ENCODE measurements at places on chromosomes 4 and X. TPM values are rescaled to one million over a fixed set of nuclear protein-coding genes. Genes with fewer than 3 reads are reported as not detected.

DNA sequence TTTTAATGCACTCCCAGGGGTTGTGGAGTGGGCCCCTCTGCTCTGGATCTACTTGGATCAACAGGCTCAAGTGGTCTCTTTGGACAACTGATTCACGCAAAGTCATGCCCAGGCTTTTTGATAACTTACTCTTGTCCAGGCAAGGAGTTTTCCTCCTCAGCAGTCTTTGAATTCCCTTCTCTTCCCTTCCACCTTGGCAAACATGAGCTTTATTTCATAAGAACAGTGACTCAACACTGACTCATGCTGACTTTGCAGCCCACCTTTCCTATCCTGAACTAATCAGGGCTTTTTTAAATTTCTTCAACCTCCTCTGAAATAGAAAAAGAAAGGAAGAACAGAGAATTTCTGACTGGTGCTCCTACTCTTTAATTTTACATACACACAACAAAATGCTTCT lies 132.1 kb upstream of the LDB2 start:
- DNase-seq, result no peak

The TMEM156 gene
- total RNA-seq, result 0.77 TPM

GRCh38 chr4:20480165-20480947 lies 219.9 kb upstream of the PACRGL start:
- DNase-seq, result no peak

The GAB1 gene
- 3.6 TPM for total RNA-seq

The KLHL13 gene
- 0.13 TPM for total RNA-seq

GRCh38 chrX:102684772-102685520 lies 27.3 kb upstream of the GPRASP2 start:
- peak; percentile 58 for DNase-seq

GRCh38 chr4:168383510-168383909 lies 65.0 kb upstream of the DDX60 start:
- DNase-seq, result no peak

- DNase-seq, result peak; percentile 17
Measured at GRCh38 chr4:24643774-24644520, 59.6 kb upstream of the DHX15 start.

The POU3F4 gene
- total RNA-seq, result not detected

The ABLIM2 gene
- total RNA-seq, result 2.6 TPM

- no peak for DNase-seq
Measured at GRCh38 chr4:80070880-80071603, 2.0 kb downstream of the ANTXR2 start.

The SGMS2 gene
- 80.2 TPM for total RNA-seq

The MAD2L1 gene
- total RNA-seq, result 75.7 TPM

- DNase-seq, result no peak
Measured at GRCh38 chrX:121558886-121559285, 511.5 kb downstream of the GLUD2 start.

- peak; percentile 44 for DNase-seq
Measured at GRCh38 chr4:30825008-30825770, 105.0 kb downstream of the PCDH7 start.

GRCh38 chr4:2284934-2285612 lies 23.2 kb upstream of the MXD4 start:
- DNase-seq, result peak; percentile 64

DNA sequence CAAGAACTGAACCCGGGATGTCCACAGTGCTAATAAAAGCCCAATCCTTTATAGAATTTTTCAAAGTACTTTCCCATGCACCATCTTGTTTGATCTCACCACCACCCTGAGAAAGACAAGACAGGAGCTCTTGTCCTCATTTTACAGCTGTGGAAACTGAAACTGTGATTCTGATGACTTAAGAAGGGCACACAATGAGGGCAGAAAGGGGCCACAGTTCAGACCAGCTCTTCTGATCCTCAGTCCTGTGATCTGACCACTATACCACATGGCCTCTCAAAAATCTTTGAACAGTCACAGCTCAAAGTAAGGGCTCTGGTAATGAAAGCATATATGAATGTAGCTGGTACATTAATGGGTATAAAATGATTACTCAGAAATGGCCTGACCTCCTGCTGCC lies 127.3 kb upstream of the CPEB2 start:
- DNase-seq, result no peak

- peak; percentile 96 for DNase-seq
Measured at GRCh38 chr4:128571747-128572146, 237.8 kb upstream of the JADE1 start.

DNA sequence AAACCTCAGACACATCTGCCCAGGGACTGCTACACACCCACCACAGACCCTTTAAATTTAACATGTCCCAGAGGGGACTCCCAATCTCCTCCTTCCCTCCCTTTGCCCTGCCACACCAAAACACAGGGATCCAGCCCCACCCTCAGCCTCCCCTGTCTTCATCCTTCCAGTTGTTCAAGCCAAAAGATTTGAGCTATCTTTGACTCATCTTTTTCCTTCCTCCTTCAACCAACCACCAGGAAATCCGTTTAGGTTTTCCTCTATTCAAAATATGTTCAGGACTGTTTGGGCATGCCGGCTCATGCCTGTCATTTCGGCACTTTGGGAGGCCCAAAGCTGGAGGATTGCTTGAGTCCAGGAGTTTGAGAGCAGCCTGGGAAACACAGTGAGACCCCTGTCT lies 6.9 kb upstream of the STK32B start:
- DNase-seq, result no peak

DNA sequence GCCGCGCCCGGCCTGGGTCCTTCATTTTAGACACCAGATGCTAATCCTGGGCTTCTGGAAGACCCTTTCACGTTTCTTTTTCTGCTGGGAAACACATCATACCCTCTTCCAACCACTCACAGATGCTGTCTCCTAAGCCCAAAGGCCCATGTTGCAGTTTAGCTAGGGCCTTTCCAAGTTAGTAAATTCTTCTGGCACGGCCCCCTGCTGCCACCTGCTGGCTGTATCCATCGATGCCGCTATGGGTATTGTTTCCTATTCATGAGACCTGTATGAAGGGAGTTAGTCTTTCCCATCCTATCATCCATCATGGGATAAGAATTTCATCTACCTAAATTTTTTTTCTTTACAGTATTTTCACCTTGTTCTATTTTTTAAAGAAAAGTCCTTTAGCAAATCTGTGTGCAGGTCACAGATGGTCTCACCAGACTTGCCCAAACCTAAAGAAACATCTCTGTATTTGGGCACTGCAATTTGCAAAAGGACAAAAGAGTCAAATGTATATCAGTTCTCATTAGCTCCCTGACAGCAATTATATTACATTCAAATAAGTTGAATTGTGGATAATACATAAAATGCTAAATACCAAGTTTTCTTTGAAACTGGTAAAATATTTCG lies 37.8 kb upstream of the SLC9A7 start:
- DNase-seq, result peak; percentile 61

The ZNF185 gene
- total RNA-seq, result 0.38 TPM

DNA sequence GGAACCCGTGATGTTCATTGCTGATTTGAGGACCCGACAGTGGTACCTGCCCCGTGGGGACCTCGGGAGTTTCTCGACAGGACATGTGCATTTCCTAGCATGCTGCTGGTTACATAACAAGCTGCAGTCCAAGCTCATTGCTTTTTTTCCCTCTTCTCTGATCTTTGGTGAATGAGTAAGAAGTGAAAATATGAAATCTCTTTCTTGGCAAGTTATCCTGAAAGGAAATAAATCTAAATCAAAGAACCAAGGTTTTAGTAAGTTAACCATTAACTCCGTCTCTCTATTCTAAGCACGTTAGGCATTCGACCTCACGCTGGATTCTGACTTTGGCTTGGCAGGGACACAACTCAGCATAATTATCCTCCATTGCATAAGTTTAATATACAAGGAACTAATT lies 86.6 kb downstream of the STK32B start:
- DNase-seq, result no peak

GRCh38 chrX:105533951-105534350 lies 288.4 kb upstream of the NRK start:
- DNase-seq, result peak; percentile 36

- DNase-seq, result no peak
Measured at GRCh38 chr4:160981083-160981482, 1182.7 kb downstream of the FSTL5 start.

- DNase-seq, result no peak
Measured at GRCh38 chrX:7987160-7988012, 60.2 kb upstream of the PNPLA4 start.

DNA sequence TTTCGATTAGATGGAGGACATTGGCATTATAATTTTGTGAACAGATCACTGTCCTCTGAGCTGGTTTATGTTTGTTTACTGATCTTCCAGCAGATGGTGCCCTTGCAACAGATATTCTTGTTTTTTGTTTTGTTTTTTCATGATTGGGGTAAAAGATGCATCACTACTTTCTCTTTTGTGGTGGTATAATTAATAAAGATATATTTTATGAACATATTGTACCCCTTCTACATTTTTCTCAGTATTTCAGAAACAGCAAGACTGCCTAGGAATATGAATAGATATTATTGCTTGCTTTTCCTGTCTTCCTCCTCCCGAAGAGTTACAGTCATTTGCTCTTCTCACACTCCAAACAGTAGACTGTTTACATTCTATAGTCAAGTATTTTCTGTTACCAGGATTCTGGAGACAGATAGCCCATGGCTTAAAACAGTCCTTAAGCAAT lies 905.2 kb downstream of the TRAM1L1 start:
- peak; percentile 10 for DNase-seq

DNA sequence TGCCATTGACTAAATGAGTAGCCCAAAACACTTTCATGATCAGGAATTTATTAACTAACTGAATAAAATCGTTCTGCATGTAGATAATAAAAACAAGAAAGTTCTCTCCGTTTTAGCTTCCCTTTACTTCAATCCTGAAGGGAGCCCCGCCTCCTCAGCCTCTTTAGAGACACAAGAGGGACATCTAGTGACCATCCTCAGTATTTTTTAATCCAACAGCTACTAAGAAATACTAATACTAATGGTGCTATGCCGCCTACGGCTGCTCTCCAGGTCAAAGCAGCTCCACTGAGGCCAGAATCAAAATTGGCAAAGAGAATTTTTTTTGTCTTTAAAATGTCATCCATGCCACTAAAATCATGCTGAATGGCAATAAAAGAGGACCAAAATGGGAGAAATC lies 3.2 kb upstream of the PCDH19 start:
- peak; percentile 14 for DNase-seq

DNA sequence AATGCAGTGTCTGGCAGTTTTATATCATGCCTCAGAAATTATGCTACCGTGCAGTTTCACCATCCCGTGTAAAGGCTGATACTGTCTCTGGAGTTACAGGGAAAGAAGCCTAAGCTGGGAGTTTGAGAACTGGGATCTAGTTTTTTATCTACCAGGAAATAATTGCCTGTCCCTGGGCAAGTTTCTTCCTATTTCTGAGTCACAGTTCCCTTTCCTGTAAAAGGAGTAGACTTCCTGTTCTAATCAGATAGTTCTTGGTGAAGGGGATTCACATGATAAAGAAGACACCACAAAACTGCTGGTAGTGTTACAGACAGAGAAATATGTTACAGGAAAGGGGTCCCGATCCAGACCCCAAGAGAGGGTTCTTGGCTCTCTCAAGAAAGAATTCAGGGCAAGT lies 17.1 kb downstream of the HERC3 start:
- peak; percentile 25 for DNase-seq

- DNase-seq, result no peak
Measured at GRCh38 chr4:140137671-140138070, 16.3 kb downstream of the MAML3 start.

- no peak for DNase-seq
Measured at GRCh38 chr4:174107746-174108354, 175.6 kb downstream of the FBXO8 start.

- no peak for DNase-seq
Measured at GRCh38 chr4:7705593-7705992, 234.1 kb downstream of the AFAP1 start.

GRCh38 chr4:73028621-73029020 lies 40.9 kb downstream of the COX18 start:
- DNase-seq, result no peak

DNA sequence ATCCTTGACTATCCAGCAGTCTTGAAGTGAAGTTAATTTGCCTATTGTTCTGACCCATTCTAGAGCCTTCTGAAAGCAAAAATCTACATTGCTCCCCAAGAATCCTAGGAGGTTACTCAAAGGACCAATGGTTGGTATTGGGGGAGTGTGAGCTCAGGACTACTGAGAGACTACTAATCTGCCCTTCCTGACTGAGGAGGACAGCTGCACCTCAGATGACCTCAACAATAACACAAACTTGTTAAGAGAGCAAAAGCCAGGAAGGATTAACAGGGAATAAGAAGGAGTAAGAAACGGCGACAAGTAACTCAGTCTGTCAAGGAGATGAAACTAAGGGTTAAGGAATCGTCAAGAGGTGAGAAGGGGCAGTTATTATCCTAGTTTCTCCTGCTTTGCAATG lies 43.4 kb downstream of the IDS start:
- DNase-seq, result peak; percentile 71
